ENCODE measurements at places on chromosomes 12 and 14. TPM values are rescaled to one million over a fixed set of nuclear protein-coding genes. Genes with fewer than 3 reads are reported as not detected.
A peak's percentile ranks its signal among the peaks of the same experiment; 100 is the strongest.

- peak; percentile 99 for DNase-seq
Measured at GRCh38 chr12:6613776-6614512, 6.8 kb upstream of the CHD4 start.

Gene SIX4
- 5.5 TPM for polyA plus RNA-seq

- DNase-seq, result no peak
Measured at GRCh38 chr12:2553388-2554126, 241.2 kb upstream of the FKBP4 start.

DNA sequence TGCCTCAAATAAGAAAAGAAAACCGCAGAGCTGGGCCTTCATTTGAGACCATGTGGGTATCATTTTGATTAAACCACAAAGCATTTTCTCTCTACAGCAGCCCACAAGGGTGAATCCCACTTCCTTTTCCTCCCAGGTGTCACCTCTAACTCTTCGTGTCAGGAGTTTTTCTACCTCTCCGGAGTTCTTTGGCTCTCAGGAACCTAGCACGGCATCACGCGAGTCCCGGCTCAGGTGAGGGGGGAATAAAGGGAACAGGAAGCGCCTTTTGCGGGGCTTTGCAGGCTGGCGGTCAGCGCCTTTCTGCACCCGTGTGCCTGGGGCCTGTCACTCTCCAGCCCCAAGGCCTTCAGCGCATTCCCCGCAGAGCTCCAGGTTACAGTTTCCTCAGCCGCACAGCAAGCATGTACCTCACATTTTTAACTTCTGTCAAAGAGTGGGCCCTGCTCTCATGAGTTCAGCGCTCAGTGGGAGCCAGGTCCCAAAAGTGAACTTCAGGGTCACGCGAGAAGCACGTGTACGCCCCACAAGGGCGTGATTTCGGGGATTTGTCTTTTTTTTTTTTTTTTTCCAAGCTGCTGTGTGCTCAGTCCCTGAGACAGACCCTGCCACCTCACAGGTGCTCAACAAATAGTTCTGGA, 740 bp upstream of the PRPF40B start:
- peak; percentile 3 for DNase-seq

- DNase-seq, result peak; percentile 95
Measured at GRCh38 chr12:1611803-1612572, 17.0 kb upstream of the WNT5B start.

DNA sequence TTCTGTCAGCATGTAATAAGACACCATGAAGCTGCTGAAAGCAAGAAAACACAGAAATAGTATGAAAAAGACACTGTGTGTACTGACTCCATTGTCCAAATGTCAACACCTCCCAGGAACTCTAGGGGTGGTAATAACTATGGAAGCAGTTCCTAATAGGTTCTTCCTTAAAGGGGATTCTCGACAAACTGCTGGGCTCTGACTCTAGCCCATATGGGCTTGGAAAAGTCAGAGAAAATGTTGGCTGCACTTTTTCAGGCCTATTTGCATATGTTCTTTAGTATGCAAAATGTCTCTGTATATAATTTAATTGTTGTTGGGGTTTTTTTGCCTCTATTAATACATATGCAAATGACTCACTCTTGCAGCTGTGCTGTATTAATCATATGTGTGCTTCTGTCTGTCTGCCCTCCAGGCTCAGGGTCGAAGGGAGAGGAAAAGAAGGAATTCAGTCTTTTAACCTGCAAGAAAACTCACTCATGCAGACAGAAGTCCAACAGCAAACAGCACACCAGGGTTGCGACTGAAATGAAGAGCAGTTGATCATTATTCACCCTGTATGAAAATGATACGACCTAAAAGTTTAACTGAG, 317.6 kb downstream of the SOX5 start:
- peak; percentile 23 for DNase-seq

DNA sequence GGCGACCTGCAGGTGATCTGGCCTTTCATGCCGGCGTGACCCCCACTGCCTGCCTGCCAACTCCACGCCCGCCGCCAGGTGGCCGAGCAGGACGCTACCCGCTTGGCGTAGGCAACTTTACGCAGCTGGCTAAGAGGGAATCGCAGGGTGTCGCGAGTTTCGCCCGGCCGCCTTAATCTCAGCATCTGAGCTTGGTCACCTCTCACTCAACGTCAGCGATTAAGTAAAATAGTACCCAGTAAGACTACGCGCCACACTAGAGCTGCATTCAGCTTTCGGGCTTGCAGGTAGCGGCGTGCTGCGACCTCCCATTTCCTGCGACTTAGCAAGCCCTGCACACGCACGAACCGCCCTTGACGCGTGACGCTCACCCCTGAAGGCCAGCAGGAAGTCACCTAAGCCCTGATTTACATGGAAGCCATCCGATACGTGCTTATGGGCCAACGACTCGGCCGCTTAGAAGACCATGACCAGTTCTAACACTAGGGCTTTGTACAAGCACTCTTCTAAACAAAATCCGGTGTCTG, 33.2 kb downstream of the WBP11 start:
- DNase-seq, result peak; percentile 68

GRCh38 chr12:44247588-44247987, 411.7 kb downstream of the TMEM117 start:
- no peak for DNase-seq

DNA sequence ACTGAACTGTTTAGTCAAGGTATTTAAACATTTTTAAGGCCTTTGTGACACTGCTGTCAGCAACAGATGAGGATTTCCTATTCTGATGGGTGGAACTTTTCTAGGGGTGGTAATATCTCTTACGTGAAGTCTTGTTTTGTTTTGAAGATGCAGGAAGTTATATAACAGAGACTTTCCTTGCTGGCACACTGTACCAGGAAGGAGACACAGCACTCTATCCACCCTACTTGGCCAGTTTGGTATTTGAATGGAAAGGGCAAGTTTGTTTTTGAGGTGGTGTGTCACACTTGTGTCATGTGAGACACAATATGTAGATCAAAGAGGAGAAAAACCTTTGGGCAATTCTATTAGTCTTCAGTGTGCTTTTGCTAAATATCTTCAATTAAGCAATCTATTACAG, 51.6 kb upstream of the SRP54 start:
- peak; percentile 11 for DNase-seq

Gene PZP
- not detected for polyA plus RNA-seq

Gene WNT1
- polyA plus RNA-seq, result not detected

GRCh38 chr14:52005625-52006024, 16.3 kb downstream of the RTRAF start:
- DNase-seq, result no peak

DNA sequence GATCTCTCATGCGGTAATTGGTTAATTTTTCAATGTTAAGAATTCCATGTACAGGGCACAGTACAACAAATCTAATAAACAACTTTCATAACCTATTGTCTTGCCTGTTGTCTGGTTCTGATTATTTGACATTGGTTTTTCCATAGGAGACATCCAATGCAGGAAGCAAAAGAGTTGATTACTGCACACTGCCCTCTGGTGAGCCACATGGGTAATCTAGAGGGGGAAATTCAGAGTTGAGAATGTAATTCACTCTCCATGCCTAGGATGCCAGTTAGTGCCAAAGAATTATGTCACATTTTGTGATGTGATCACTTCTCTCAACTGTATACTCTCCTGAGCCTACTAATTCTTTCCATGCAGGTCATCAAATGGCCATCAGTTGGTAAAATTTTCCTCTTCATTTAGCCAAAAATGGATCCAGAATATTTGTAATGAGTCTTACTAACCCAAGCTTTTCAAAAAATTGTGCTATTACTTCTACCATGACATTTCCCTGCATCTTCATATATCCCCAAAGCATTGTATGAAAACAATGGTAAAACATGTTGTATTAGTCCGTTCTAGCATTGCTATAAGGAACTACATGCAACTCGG, 17.7 kb upstream of the CCDC91 start:
- peak; percentile 68 for DNase-seq

DNA sequence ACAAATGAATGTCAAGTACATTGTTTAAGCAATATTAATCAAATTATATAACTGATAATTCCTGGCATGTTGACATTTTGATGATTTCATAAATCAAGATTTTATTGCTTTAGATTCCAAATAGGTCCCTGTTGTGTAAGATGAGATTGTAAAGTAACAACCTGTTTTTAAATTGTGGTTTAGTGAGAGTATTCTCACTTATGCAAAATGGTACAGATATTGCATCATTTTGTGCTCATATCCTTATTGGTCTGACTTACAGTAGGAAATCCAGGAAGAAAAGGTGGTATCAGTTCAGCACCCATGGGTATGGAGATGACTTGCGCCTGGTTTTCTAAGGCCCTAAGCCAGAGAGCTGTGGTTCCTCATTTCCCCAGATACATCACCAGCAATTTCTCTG, 165.5 kb downstream of the KIF21A start:
- DNase-seq, result no peak

Gene CBLN3
- 4.5 TPM for polyA plus RNA-seq

DNA sequence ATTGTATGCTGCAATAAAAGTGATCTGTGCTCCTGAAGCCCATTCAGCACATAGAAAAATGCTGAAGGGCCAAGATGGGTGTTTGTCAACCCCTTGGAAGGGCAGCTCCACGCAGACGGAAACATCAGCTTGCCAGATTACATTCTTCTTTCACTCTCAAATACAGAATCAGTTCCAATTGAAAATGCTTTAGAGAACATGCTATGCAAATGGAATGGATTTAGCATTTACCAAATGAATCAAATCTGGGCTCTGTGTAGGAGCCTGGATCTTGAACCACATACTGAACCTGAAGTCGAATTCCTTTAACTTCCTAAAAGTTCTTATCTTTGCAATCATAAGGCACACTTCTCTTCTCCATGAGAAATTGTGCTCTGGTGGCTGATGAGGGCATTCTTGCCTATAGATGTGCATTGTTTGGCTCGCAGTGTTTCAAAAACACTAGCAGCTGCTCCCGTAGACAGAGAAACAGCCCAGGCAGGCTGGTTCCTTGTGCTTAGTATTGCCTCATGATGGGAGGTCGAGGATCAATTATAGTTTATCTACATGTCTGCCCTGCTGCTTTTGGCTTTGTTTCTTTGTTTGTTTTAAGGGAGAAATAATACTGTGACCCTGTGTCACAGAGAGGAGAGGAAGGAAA, 489.8 kb upstream of the FLRT2 start:
- DNase-seq, result no peak

GRCh38 chr14:38297681-38298080, 41.8 kb upstream of the CLEC14A start:
- DNase-seq, result peak; percentile 71

DNA sequence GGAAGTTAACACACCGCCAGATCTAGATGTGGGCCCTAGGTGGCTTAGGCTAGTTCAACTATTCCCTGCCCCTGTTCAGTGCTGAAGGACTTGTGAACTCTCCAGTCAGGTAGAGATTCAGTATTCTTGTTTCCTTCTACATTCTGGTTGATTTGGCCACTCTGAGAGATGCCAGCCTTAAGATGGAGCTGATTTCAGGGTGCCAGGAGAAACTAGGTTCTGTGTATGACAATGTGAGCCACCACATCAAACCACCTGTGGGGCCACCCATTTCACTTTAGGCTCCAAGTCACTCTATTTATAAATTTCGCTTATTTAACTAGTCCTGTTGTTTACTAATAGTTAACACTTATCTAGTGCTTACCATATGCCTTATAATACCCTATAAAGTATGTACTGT, 26.0 kb downstream of the FRMD6 start:
- no peak for DNase-seq

- no peak for DNase-seq
Measured at GRCh38 chr12:103571286-103571685, 15.8 kb upstream of the STAB2 start.

DNA sequence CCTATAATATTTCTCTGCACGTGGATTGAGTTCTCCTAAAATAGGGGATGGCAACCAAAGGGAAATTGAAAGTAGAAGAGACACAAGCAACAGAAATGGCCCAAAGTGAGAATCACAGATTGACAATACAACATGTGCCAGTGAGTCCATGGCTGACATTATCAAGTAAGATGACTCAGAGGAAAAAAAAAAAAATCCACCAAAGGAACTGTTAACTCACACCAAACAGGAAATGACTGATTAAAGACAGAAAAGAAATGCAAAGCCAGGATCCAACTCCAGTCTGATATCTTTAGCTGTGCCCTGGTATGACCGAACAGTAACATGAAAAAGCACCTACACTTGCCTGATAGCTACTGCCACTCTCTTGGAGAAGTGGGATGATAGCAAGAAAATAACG, 485.0 kb downstream of the PRKD1 start:
- peak; percentile 79 for DNase-seq

Gene MAP3K12
- 48.6 TPM for polyA plus RNA-seq

All from IMR-90 (cell line).